ENCODE measurements at places on chromosomes 13 and 19. TPM values are rescaled to one million over a fixed set of nuclear protein-coding genes. Genes with fewer than 3 reads are reported as not detected.

- no peaks in the 10 kb centered on the region for H3K36me3 ChIP-seq
- no peaks in the 10 kb centered on the region for H3K4me1 ChIP-seq
- H3K27me3 ChIP-seq, result peaks cover 21% of the 10 kb centered on the region
- H3K4me3 ChIP-seq, result no peak overlapping the region
Measured at GRCh38 chr19:16795731-16796130, 33.5 kb upstream of the SIN3B start.

GRCh38 chr19:46198756-46199155 lies 30.8 kb upstream of the IGFL1 start:
- H3K27ac ChIP-seq, result no peak overlapping the region
- DNase-seq, result no peak
- H3K36me3 ChIP-seq, result no peaks in the 10 kb centered on the region
- H3K4me3 ChIP-seq, result no peak overlapping the region
- peaks cover 8% of the 10 kb centered on the region for H3K4me1 ChIP-seq

- no peak overlapping the region for H3K27ac ChIP-seq
- DNase-seq, result no peak
- no peaks in the 10 kb centered on the region for H3K27me3 ChIP-seq
- no peaks in the 10 kb centered on the region for H3K36me3 ChIP-seq
- no peak overlapping the region for H3K4me3 ChIP-seq
Measured at GRCh38 chr13:43061496-43062280, 38.3 kb downstream of the DNAJC15 start.

DNA sequence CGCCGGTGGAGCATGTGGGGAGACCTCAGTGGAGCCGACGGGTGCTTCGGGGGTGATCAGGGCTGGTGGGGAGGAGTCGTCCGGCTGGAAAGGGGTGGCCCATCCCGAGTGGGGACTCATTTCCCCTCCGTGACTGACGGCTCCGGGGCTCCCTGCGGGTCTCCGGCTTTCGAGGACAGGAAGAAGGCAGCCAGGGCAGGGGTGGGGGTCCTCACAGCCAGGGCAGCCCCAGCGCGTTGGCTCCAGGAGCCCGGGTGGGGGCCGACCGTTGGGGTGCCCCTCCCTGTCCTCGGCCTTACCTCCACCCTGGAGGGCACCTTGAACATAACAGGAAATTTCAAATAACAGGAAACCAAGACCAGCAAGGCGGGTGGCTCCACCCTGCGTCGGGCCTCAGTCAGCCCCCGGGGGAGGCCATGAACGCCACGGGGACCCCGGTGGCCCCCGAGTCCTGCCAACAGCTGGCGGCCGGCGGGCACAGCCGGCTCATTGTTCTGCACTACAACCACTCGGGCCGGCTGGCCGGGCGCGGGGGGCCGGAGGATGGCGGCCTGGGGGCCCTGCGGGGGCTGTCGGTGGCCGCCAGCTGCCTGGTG lies at the start of gene S1PR4:
Gene S1PR4 (plus strand): TSS at position 393 of the 596 bp plus-strand sequence. CDS start 24 bp downstream, at position 417.
- H3K4me3 ChIP-seq, result no peak within 1 kb of the TSS
- H3K27me3 ChIP-seq, result no peaks in the 10 kb centered on the region
- H3K4me1 ChIP-seq, result peaks cover 10% of the 10 kb centered on the region
- no peak for DNase-seq

The TSSK6 gene
- 2.4 TPM for total RNA-seq

GRCh38 chr13:52599848-52600603 lies 42.2 kb upstream of the HNRNPA1L2 start:
- peaks cover 4% of the 10 kb centered on the region for H3K4me1 ChIP-seq
- no peak overlapping the region for H3K4me3 ChIP-seq
- peaks cover 5% of the 10 kb centered on the region for H3K27me3 ChIP-seq
- DNase-seq, result no peak
- no peaks in the 10 kb centered on the region for H3K36me3 ChIP-seq
- no peak overlapping the region for H3K27ac ChIP-seq

GRCh38 chr13:94864474-94864873 lies 152.1 kb upstream of the SOX21 start:
- no peak for DNase-seq
- H3K27me3 ChIP-seq, result peaks cover 21% of the 10 kb centered on the region
- H3K36me3 ChIP-seq, result no peaks in the 10 kb centered on the region
- no peak overlapping the region for H3K27ac ChIP-seq
- H3K4me3 ChIP-seq, result no peak overlapping the region

- H3K4me1 ChIP-seq, result 0 out of 3 replicates have a peak, but pooled peaks cover 2% of the 10 kb centered on the region
- no peak overlapping the region for H3K4me3 ChIP-seq
- no peaks in the 10 kb centered on the region for H3K36me3 ChIP-seq
- DNase-seq, result no peak
- no peaks in the 10 kb centered on the region for H3K27me3 ChIP-seq
Measured at GRCh38 chr13:112775791-112776279, 86.0 kb downstream of the ATP11A start.

The GIPC3 gene
- 3.9 TPM for total RNA-seq

DNA sequence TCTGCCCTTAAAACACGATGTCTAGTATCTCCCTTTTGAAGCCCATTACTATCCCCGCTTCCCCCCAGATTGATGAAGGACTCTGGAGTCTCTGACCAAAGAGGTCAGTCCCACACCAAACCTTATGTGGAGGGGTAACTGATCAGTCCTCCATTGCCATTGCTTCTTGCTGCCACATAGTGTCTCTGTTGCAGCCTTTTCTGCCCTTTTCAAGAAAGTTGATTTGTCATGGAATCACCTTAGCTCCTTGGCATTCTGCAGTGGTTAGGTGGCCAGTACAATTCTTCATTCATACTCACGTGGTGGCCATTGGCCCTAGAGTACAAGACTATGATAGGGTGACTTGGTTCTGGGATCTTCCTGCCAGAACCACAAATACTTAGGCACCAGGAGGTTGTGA lies 8.4 kb upstream of the HTR2A start:
- H3K27me3 ChIP-seq, result no peaks in the 10 kb centered on the region
- no peak overlapping the region for H3K27ac ChIP-seq
- H3K36me3 ChIP-seq, result no peaks in the 10 kb centered on the region
- no peaks in the 10 kb centered on the region for H3K4me1 ChIP-seq
- DNase-seq, result no peak

The FCHO1 gene
- 58.9 TPM for total RNA-seq

DNA sequence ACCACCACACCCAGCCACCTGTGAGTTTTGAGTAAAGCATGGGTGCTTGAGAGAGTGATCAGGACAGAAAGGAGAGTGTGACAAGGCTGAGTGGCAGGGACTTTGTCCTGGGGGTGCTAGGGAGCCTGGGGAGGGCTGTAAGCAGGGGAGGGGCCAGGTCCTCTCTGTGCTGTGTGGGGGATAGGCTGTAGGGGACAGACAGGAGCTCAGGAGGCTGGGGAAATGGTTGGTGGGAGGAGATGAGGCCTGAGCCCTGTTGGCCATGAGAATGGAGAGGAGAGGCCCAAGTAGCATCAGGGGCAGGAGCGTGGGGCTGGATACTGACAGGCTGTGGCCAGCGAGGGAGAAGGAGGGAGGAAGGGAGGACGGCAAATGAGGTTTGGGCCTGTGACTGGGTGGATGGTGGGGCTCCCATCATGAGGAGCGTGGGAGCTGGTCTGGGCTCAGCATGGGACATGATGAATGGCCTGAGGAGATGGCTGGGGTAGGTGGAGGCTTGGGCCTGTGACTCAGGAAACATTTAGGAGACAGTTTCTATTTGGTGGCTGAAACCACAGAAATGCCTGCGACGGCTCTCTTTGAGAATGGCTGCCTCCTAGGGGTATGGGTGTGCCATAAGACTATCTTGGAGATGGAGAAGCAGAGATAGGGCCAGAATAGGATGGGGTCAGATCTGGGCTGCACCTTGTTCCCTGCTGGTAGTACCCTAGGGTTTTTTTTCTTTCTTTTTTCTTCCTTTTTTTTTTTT lies 25.0 kb downstream of the GRIN2D start:
- peaks cover 72% of the 10 kb centered on the region for H3K36me3 ChIP-seq
- H3K4me3 ChIP-seq, result no peak overlapping the region
- peak overlapping the region; percentile 56 for H3K27ac ChIP-seq
- H3K4me1 ChIP-seq, result peaks cover 17% of the 10 kb centered on the region

The GPR12 gene
- total RNA-seq, result not detected

The TYROBP gene
- 2.7 TPM for total RNA-seq
